ENCODE measurements at places on chromosomes 4 and X.

DNA sequence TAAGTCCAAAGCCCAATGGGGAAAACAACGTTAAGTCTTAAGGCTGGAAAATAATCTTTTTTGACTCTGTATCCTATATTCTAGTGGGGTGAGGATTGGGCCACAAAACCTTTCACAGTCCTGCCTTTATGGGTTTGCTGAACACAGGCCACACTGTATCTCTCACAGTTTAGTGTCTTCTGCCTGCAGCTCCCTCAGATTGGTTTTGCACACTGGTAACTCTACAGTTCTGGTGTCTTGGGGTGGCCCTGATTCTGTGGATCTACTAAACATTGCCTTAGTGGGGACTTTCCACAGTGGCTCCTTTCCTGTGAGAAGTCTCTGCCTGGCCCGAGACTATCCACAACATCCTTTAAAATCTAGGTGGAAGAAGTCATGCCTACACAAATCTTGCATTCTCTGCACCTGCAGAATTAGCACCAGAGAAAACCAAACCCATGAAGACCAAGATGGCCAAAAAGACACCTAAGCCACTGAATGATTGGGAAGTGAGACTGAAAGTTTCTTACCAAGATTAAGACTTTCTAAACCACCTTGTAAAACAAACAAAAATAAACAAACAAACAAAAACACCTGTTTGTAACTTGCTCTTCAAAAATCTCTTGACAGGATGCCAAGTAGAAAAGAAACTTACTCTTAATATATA is 150.4 kb upstream of the PCDH10 start:
- DNase-seq = no peak

- no peak for DNase-seq
These were observed 120.0 kb upstream of the MAB21L2 start for GRCh38 chr4:150461957-150462356.

- DNase-seq = no peak
These were observed 87.8 kb downstream of the HPGD start for GRCh38 chr4:174434455-174434854.

DNA sequence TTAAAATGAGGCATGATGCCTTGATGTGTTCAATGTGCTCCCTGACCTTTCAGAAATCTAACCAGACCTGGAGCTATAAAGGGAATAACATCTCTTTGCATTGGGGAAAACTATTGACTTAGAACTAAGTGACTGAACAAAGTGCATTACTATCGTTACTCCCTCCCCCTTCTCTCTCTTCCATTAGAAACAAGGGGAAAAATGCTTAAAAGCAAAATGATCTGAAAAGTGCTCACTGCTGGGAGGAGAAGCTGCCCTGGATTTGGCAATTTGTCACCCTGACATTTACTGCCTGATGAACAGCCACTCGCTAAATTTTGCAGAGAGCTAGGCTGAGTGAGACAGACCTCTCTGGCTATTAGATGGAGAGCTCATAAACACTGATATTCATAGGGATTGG is 48.6 kb upstream of the PARM1 start:
- DNase-seq = no peak

DNA sequence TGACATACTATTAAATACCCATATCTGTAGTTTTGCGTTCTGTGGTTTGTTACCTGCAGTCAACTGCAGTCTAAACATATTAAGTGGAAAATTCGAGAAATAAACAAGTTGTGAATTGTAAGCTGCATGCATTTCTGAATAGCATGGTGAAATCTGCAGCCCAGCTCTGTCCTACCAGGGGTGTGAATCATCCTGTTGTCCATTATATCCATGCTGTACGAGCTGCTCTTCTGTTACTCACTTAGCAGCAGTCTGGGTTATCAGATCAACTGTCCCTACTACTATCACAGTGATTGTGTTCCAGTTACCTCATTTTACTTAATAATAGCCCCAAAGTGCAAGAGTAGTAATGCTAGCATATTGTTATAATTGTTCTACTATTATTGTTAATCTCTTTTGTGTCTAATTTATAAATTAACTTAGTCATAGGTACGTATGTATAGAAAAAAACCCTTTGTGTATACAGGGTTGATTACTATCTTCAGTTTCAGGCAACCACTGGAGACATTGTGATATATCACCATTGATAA is 173.7 kb upstream of the FAT4 start:
- no peak for DNase-seq

DNA sequence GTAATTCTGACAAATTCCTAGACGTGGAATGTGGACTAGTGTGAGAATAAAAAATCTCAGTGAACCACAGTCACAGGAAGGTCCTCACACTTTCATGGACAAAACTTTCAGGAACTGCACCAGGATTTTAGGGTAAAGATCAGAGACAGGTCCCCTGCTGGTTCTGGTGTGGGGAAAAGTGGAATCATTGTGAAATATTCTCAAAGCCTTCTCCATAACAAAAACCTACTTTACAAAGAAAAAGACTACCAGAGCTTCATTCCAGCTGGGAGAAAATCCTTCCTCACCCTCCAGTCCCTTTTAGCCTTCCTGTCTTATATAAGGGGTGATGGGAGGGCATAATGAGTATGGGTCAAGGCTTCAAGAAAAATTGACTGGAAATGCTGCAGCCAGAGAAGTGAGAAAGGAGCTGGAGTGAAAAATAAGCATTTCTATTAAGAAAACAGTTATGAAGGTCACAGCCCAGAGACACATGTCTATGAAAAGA is 325.8 kb downstream of the ARAP2 start:
- no peak for DNase-seq

- DNase-seq = no peak
These were observed 90.3 kb downstream of the ARX start for GRCh38 chrX:24925430-24925829.

DNA sequence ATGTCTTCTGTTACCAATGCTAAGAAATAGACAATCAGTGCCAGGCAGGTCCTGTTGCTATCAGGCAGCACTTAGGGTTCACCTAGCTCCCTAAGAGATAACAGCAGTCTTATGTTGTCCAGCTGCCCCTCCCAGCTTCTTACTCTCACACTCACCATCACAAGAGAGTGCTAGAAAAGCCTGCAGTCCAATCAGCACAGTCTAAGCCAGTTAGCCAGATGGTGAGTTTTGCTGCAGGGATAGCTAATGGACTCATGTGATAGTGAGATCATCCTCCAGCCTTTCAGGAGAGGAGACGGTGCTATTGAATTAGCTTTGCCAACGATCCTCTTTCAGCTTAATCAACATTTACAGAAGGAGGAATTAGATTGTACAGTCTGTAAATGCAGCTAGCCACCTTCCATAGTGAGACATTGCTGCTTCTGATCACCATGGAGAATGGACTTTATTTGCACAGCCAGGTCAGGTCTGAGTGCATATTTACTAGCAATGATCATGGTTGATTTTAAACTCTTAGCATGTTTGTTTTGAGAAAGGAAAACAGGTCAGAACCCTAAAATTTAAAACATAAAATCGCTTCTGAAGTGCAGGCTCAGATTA is 438.3 kb downstream of the CENPC start:
- DNase-seq = no peak

GRCh38 chr4:68283714-68284113 is 38.2 kb upstream of the TMPRSS11B start:
- DNase-seq = no peak

DNA sequence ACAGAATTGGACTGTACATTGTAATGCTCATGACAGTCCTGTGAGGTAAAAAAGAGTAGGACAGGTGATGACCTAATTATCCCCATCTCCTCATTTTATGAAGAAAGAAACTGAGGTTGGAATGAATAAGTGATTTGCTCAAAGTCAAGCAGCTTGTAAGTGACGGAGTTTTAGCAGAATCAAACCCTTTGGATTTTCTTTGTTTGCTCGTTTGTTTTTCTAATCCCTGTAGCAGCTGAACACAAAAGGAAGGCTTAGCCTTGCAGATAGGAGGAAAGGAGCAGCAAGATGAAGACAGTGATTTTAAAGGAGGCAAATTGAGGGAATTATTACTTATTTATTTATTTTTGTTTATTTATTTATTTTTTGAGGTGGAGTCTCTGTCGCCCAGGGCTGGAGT is 528.4 kb upstream of the AMOT start:
- DNase-seq = no peak

DNA sequence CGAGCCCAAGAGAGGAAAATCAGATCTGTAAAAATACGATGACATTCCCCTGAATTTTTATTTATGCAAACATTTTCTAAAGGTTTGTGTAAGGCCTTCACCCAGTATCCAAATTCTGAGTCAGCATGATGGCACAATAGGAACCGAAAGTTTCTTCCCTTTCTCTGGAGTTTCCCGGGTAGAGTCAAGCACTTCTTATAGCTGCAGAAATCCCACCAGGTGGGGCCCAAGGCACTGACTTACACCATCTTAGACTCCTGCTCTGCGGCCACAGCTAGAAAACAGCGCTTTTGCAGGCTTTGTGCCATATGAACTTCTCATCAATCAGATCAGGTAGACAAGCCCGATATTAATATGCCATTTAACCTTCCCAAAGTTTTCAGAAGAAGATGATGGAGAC is 13.4 kb downstream of the LEF1 start:
- peak; percentile 4 for DNase-seq

DNA sequence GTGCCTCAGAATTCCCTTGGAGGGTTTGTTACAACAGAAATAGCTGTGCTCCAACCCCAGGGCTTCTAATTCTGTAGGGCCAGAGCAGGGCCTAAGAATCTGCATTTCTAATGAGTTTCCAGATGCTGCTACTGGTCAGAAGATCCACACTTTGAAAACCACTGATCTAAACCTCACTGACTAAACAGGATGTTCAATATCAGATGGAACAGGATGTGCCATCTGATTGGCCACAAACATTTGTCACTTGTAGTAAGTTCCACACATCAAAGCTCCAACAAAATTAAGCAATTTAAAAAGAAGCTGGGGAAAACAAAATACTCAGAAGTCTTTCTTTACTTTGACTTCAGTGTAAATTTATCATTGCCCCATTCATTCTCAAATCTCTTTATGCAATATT is 14.3 kb downstream of the CASK start:
- no peak for DNase-seq

GRCh38 chrX:130084631-130085237 is 25.6 kb downstream of the ELF4 start:
- DNase-seq = no peak

Data from activated CD4-positive, CD25-positive, alpha-beta regulatory T cell (primary cell).